ENCODE measurements at places on chromosomes 16 and 17.
A peak's percentile ranks its signal among the peaks of the same experiment; 100 is the strongest.

DNA sequence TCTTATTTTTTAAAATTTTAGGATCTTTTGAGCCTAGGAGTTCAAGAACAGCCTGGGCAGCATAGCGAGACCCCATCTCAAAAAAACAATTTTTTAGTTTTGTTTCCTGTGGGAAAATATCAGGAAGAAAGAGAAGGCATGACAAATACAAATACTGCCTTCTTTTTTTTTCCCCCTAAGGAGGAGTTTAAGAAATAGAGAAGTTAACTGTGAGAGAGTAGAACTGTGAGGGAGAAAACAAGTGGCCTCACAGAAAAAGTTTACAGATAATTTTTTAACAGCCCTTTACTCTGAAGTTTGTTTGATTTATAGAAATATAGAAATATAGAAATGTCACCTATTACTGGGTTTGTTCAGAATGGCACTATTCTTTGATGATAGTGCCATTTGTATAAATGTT lies 21.1 kb downstream of the TTYH2 start:
- DNase-seq: no peak

DNA sequence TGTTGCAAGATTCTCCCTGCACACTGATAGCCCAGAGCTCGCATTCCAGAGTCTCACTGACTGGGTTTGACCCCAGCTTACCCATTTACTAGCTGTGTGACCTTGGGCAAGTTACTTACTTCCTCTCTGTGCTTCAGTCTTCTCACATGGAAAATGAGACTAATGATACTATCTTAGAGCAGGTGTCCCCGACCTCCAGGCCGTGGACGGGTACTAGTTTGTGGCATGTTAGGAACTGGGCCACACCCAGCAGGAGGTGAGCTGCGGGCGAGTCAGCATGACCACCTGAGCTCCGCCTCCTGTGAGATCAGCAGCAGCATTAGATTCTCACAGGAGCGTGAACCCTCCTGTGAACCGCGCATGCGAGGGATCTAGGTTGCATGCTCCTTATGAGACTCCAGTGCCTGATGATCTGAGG lies 15.8 kb downstream of the ANKFY1 start:
- no peak for DNase-seq

DNA sequence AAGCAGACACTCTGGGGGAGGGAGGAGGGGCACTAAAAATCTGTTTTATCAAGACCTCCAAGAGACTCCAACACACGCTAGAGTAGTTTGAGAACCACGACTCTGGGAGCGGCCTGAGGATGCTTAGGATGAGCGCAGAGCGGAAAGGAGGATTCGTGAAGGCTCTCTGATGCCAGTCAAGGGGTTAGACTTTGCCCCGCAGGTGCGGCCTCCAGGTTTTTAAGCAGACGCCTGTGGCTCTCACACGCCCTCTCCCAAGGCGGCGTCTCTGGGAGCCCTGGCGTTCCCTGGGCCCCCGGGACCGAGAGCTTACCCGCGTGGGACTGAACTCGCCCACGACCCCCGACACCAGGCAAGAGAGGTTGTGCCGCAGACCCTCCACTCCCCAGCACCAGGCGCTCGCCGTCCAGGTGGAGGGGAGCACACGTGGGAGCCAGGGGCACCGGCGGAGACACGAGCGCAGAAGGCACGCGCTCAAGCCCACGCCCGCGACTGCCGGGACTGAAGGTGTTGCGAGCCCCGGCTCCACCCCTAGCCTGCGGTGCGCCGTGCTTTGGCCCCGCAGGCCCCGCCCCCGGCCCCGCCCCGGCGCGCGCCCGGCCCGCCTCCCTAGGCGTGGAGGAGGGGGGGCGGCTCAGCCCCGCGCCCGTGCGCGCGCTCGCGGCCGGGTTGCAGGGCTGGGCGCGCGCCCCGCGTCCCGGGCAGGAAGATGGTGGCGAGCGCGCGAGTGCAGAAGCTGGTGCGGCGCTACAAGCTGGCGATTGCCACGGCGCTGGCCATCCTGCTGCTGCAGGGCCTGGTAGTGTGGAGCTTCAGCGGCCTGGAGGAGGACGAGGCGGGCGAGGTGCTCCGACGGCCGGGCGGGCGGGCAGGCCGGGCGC lies at the start of gene XYLT2:
Gene XYLT2 (plus strand): TSS at position 695 of the 881 bp plus-strand sequence. CDS start 15 bp downstream, at position 710.
- DNase-seq: peak; percentile 94

DNA sequence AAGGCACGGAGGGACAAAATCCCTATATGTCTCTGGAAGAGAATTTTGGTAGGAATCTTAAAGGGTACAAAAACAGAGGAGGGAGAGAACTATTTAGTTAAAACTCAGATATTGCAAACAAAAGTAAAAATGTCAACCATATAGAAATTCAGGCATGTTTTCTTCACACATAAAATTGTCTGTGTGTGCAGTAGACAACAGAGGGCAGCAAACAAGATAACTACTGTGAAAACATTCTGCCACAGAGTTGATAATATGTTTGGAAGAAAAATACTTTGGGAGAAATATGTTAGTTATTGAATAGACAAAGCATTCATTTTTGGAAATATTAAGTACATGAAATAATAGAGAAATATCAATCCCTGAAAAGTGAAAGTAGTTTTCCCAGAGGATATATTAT lies 56.2 kb downstream of the SNX11 start:
- no peak for DNase-seq

DNA sequence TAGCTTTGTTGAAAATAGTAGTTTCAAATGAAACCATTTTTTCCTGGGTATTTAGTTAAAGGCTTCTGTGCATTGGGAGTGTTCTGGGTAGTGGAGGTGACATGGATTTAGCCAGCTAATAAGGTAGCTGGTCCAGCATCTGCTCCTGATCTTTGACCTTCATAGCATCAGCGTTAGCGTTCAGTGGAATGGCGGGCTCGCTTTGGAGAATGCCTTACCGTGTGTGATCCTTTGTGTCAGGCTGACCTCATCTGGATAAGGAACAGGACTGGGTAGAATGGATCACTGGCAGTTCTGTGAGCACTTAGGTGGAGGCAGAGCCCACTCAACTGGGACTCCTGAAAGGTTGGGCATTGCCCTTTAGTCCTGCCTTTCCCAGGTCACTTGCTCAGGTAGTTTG lies 3.7 kb downstream of the SAP30BP start:
- no peak for DNase-seq

DNA sequence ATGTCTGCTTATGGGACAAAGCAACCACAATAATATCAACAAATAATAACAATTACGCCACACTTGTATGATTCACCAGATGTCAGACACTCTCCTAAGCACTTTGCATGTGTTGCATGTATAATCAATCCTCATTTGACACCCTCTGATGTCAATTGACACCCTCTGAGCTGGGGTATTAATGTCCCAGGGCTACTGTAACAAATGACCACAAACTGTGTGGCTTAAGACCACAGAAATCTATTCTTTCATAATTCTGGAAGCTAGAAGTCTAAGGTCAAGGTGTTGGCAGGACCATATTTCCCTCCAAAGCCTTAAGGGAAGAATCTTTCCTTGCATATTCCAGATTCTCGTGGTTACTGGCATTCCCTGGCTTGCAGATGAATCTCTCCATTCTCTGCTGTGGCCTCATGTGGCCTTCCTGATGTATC lies 112.7 kb downstream of the NPIPB5 start:
- no peak for DNase-seq

DNA sequence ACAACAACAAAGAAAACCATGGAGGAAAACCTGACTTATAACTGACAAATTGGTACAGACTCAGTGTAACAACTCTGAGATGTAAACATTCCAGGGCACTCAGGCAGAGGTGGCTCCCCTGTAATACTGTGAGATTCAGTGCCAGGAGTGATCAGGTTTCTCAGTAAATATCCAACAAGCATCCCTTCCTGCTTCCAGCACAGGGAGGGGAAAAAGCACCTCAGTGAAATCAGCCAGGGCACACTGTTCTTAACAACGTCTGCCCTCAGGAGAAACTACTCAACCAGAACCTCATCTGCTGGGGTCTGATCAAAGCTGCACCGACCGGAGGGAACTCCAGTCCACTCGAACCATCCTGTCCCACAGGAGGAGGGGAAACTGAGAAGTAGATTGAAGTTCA lies 52.3 kb downstream of the AMFR start:
- no peak for DNase-seq

- no peak for DNase-seq
Measured at GRCh38 chr16:87227296-87227951, 89.8 kb downstream of the C16orf95 start.

DNA sequence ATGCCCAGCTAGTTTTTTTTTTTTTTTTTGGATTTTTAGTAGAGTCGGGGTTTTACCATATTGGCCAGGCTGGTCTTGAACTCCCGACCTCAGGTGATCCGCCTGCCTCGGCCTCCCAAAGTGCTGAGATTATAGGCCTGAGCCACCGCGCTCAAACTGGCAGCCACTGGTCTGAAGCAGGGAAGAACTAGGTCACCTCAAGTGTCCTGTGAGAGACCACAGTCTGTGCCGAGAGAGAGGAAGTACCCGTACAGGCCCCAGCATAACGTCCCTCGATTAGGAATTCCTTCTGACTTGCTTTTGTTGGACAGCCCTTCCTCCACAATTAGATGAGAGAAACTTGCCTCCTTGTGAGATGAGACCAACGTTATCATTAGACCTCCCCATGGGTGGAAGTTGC lies 13.7 kb upstream of the CD300E start:
- DNase-seq: no peak

DNA sequence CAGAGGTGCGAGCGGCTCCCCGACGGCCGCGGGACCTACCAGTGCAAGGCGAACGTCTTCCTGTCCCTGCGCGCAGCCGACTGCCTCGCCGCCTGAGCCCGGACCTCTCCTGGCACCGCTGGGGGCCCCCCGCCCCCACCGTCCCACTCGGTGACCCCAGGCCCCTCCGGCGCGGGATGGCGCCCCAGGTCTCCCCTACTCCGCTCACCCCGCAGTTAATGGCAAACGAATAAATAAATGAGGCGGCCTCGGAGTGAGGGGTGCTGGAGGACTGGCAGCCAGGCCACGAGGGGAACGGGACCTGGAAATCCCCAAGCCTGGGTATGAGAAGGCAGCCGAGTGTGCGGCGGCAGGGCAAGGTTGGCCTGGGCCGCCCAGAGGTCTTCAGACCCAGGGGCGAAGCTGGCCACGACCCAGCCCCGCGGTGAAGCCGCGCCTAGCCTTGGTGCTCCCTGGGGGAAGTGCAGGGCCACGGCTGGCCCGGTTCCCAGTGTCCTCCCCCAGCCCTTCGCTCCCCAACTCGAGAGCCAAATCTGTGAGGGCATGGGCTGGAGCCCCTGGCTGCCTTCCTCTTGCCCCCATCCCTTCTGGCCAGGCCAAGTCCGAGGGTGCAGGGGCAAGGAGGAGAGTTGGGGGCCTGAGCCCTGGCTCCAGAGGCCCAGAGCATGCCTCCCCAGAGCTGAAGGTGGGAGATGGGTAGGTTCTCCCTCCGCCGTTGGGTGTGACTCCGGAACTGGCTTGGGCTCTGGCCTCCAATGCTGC lies 796 bp downstream of the NPB start:
- DNase-seq: no peak

DNA sequence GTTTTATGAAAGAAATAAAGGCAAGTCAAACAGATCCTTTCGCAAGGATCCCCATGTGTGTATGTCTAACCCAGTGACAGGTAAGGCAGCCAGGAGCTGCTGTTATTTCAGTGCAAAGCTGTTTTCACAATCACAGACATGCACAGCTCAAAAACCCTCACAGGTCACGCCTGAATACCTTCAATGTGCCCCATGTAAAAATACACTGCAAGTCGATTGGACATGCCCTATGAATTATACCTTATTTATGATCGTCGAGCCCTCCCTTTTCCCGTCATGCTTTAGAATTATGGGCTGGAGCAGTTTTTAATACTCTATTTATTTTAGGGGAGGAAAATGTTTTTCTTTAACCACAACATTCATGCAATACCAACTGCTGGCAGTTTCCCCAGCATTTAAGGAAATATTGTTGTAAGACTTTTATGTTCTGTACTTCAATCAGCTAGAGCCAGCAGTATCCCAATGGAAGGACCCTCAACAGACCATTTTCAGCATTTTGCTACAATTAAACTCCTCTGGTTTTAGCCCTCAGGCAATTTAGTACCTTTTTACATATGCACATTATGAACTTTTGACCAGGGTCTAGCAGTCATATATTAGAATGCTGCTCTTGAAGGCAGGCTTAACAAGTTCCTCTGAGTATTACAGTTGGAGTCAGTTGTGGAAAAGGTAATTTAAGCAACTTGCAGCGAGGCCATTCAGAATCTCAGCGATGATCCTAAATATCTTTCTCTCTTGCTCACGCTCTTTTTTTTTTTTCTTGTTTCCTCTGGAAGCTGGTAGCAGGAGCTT lies 362.2 kb downstream of the WWOX start:
- no peak for DNase-seq

DNA sequence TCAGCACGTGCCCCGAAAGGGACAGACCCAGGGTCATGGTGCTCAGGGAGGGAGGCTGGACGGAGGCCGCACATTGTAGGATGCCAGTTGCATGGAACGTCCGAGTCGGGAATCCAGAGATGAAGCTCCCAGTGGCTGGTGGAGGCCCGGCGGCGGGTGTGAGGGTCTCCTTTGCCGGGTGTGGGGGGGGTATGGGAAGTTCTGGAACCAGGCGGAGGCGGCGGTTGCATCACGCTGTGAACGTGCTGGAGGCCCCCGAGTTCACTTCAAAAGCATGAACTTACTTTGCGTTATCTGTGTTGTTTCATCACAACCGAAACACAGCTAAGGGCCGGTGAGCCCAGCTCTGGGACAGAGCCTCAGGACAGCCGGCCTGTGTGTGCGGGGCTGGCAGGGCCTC lies 73.4 kb upstream of the GNG13 start:
- DNase-seq: no peak

- peak; percentile 82 for DNase-seq
Measured at GRCh38 chr17:1515640-1516387, 598 bp downstream of the INPP5K start.

GRCh38 chr17:40020146-40020545 lies 4.9 kb downstream of the CSF3 start:
- DNase-seq: no peak

DNA sequence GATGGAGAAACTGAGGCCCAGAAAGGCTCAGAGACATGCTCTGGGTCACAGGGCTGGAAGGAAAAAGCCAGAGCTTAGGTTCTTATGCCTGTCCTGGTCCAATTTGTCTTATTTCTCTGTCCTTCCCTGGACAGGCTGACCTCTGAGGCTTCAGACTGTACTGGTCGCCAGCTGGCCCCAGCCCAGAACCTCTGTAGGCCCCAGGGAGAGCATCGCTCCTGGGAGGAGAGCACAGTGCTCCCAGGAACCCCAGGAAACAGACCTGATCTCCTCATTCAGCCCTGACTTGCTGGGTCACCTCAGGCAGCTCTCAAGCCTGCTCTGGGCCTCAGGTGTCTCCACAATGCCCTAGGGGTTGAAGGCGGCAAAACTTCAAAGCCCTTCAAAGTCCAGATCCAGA lies 4.9 kb downstream of the DRC7 start:
- no peak for DNase-seq

DNA sequence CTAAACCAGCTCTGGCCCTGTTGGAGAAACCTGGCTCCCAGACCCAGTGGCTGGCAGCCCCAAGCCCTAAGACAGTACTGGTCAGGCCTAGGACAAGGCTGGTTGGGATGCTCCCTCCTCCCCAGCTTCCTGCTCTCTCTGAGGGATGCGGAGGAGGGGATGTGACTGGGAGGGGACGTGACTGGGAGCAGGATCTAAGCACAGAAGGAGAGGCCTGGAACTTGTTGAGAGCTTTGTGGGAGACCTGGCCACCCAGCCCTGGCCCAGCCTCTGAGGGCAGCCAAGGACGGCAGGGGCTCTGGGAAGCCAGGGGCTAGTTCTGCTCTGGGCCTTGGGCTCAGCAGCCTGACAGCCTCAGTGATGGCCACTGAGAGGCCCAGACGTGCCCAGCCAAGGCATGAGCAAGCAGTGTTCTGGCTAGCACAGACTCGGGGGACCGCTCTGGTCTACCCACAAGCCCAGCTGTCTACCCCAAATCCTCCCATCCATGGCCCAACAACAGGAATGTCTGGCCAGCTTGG lies 22.8 kb downstream of the ATP6V0D1 start:
- no peak for DNase-seq

Measured in erythroblast (primary cell).